ENCODE measurements at places on chromosomes 5 and 9.
A peak's percentile ranks its signal among the peaks of the same experiment; 100 is the strongest.

DNA sequence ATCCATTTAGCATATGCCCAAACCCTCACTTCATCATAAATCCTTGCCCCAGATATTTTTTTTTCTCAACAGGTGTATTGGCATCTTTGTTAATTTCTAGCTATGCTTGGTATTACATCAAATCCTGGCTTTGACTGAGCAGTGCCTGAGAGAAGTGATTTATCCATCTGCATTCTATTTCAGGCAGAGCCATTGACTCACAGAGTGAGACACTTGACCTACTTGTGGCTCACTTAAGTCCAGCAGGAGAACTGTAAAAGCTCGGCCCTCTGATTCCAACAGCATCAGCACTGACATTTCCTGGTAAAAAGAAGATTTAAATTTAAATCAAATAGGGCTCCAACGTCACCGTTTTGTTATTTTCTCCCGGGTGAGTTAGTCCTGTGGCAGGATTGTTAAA lies 93.4 kb downstream of the PLK2 start:
- peak; percentile 35 for DNase-seq

DNA sequence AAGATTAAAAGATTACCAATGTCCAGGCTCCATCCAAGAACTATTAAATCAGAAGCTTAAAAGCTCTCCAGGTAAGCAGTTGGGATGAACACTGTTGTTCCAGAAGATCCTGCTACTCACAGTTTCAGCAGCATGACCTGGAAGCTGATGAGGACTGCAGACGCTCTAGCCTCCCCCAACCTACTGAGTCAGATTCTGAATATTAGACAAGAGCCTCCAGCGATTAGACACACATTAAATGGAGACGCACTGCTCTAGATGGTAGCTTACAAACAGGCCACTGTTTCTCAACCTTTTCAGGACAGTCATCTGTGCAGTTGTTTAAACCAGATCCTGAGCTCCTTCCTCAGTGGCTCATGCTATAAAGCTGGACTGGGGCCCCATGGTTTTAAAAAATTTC lies 54.3 kb downstream of the MTMR12 start:
- DNase-seq: no peak

DNA sequence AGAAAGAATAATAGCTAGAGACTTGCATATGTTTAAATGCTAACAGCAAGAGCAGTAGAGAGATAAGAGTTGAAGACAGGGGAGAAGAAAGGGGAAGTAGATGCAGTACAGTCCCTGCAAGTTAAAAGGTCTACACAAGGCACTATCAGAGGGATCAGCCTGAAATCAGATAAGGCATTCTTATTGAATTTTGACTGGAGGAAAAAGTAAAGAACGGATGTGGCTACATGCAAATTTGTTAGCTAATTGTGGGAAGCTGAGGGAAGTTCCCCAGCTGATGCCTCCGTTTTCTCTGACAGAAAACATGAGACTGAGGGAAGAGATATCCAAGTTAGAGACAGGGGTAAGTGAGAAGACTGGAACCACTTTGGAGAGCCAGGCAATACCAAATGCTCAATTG lies 12.9 kb upstream of the RHOBTB3 start:
- no peak for DNase-seq

DNA sequence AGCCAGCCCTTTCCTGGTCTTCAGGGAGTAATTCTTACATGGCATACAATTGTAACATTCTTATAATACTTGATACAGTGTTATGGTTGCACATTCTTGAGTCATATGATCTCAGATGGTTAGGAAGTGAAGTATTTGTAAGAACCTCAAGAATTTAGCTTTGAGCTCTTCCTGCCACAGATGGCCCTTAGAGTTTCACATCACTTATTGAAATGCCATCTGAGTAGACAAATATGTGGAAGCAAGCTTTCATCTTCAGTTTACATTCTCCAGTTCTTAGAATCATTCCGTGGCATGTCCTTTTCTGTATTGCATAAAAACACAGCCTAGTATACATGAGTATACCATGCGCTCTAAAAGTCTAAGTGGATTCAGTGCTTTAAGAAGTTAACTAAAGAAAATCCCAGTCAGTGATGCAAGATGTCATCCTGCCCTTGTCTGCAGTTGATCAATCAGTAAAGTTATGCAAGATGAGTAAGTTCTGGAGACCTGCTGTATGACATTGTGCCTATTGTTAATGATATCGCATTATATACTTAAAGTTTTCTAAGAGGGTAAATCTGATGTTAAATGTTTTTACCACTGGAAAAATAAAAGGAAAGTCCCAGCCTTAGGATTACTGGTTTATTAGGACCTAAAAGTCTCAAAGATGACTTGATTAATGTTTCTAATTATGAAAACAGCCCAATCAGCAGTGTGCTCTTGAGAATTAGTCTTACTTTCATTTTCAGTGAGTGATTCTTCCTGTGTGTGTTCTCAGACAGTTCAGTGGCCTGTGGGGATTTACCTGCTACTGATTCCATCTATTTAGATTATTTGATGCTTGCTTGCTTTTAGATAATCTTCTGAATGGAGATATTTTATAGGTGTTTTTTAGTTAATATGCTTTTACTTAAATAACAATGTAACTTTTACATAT lies 29.4 kb downstream of the RHOBTB3 start:
- DNase-seq: peak; percentile 95

GRCh38 chr5:23930985-23931384 lies 423.6 kb downstream of the PRDM9 start:
- no peak for DNase-seq

DNA sequence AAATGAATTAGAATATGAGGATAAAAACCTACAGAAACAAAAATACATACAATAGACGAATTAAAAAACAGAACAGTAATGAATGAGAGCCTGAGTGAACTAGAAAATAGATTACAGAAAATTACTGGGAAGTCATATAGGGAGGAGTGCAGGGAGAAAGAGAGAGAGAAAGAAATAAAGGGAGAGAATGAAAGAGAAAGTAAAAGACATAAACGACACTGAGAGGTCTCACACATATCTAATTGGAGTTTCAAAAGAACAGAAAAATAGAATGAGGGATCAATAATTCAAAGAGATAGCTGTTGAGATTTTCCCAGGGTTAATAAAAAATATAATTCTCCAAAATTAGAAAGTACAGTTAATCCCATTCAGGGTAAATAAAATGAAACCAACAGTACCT lies 156.4 kb upstream of the FTMT start:
- no peak for DNase-seq

- no peak for DNase-seq
These were observed 46.0 kb upstream of the SRFBP1 start for GRCh38 chr5:121915765-121916164.

All from HFFc6 (cell line).